ENCODE measurements at places on chromosomes 6 and 20. TPM values are rescaled to one million over a fixed set of nuclear protein-coding genes. Genes with fewer than 3 reads are reported as not detected.

DNA sequence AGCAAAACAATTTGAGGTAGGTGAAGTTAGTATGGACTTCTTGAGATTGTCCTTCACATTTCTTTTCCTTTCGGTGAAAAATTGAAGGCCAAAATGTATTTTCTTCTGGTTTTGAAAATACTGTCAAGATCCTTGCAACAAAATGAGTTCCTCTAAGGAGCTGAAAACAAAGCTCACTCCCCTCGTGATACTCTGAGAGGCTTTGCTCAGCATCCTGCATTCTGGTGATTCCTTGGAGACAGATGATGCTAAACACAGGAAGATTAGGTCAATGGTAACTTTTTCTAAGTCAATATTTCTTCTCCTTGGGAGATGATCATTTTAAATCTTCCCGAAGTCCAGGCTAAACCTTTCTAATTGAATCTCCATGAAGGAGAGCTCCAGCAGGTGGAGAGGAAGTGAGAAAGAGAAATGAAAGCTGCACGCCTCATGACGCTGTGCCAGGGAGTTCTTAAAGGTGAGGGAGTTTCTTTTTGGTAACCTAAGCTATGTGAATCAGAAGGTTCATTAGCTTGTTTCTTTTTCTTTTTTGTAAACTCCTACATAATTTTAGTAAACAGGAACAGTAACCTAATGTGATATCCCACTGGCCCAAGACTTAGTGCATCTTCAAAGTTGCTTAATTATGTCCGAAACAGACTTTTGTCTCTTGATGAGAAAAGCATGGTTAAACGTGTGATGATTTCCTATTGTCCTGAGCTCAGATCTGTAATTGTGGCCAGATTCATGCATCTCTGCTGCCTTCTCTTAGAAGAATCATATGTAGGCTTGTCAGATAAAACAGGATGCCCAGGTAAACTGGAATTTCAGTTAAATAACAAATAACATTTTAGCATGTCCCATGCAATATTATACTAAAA is 15.0 kb downstream of the ESR1 start:
- DNase-seq, result no peak

- no peak for DNase-seq
These were observed 92.7 kb downstream of the PREX1 start for GRCh38 chr20:48735112-48735511.

The APMAP gene
- 95.7 TPM for polyA plus RNA-seq

The PHACTR1 gene
- polyA plus RNA-seq, result 12.8 TPM

DNA sequence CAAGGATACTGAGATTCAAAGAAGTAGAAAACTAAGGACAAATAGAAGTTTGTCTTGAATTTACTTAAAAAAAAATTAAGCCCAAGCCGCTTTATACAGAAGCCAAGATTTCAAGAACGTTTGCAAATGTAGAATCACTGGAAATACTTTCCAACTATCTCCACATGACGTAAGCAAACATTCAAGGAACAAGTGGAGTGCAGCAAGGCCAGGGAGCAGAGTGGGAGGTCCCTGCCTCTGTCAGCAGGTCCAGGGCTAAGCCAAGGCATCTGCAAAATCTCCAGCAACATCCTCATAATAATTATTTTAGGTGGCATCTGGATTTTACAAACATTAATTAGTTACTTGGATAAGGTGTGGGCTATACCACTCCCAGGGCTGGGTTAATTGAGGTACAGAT is 60.1 kb upstream of the AKIRIN2 start:
- DNase-seq, result no peak

GRCh38 chr20:998231-998830 is 3.8 kb downstream of the RSPO4 start:
- no peak for DNase-seq

The BNIP5 gene
- 0.21 TPM for polyA plus RNA-seq

Measured in left renal cortex interstitium (tissue), 4 donors.